ENCODE measurements at places on chromosomes 1 and 21.

DNA sequence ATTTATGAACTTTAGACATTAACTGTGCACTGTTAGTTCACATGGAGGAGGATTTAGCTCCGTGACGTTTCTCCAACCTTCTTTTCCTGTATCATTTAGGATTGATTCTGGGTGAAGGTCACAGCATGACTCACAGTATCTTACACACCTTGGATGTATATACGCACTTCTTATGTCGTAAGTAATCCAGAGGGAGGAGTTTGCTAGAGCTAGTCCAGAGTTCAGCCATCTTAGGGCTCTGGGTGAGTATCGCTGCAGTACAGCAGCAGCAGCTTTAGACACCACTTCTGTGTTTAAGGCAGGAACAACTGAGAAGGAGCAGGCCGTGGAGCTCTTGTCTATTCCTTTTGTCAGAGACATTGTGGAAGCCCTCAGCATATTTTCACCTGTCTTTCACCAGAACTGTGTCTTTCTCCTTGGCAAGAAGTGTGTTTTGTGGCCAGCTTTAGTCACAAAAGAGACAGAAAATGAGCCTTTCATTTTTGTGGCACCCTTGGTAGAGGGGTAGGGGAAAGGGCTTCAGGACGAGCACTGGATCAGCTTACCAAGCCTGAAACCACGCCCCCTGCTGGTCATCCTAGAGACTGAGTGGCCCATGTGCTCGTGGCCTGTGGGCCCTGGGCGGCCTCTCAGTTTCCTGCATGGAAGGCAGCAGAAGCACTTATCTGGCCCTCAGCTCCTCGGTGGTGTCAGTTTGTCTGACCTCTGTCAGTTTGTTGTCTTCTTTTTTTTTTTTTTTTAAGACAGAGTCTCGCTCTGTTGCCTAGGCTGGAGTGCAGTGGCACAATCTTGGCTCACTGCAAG, 64.0 kb downstream of the ADARB1 start:
- H3K27ac ChIP-seq = no peak overlapping the region
- no peak overlapping the region for H3K4me3 ChIP-seq
- H3K36me3 ChIP-seq = peaks cover 3% of the 10 kb centered on the region
- H3K27me3 ChIP-seq = no peaks in the 10 kb centered on the region
- peak; percentile 62 for DNase-seq

DNA sequence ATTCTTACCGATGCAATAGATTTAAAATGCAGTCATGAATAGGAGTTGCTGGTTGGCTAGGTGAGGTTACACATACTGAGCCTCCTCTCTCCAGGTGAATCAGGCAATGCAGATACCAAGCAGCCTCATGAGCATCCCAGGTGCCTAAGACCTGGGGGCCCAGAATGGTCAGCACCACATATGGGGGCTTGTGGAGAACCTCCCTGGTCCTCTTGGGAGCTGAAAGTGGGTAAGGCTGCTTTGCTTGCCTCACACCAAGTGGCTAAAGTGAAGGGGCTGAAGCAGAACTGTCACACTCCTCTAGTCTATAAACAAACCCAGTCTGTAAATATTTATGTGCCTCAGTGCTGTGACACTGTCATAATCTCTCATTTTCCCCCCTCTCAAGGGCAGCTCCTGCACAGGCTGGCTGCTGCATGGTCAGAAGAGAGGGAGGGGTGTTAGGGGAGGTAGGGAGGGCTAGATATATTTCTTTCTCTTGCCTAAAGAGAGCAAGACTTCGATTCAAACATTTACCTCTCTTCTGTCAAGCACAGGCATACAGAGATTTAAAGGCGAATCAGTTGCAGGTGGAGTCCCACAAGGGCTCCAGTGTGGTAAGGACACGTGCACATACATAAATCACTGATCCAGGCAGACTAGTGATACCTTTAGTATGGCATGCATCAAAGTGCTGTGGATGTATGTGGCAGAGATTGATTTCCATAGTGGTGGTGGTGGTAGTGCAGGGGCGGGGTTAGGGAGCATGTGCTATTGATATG, 157.9 kb upstream of the TNR start:
- no peaks in the 10 kb centered on the region for H3K27me3 ChIP-seq
- DNase-seq = no peak
- no peak overlapping the region for H3K27ac ChIP-seq
- no peak overlapping the region for H3K4me3 ChIP-seq
- no peaks in the 10 kb centered on the region for H3K4me1 ChIP-seq

DNA sequence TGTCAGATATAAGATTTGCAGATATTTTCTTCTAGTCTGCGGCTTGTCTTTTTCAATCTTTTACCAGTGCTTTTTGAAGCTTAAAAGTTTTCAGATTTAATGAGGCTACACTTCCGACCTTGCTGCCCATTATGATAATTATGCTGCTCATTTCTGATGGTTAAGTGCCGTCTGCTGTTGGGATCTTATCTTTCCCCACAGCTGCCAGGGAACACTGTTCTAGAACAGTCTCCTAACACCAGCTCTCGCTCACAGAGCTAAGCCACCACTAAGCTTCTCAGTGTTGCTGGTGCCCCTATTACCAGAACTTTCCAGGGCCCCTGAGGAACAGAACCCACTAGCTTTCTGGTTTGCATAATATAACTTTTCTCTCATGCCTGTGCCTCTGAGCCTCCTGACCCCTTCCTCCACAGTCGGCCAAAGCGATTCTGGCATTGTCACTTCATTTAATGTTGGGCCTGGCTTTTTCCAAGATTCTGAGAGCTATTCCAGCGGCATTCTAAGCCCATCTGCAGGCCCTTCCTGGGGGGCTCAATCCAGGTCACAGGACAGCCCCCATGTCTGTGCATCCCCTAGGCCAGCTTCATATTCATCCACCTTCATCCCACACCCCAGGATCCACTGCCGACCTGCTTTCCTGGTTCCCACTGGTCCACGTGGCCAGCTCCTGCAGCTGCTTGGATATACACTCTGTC, 237.0 kb downstream of the PTPRU start:
- H3K27ac ChIP-seq = no peak overlapping the region
- H3K36me3 ChIP-seq = no peaks in the 10 kb centered on the region
- H3K4me3 ChIP-seq = no peak overlapping the region
- no peaks in the 10 kb centered on the region for H3K4me1 ChIP-seq

DNA sequence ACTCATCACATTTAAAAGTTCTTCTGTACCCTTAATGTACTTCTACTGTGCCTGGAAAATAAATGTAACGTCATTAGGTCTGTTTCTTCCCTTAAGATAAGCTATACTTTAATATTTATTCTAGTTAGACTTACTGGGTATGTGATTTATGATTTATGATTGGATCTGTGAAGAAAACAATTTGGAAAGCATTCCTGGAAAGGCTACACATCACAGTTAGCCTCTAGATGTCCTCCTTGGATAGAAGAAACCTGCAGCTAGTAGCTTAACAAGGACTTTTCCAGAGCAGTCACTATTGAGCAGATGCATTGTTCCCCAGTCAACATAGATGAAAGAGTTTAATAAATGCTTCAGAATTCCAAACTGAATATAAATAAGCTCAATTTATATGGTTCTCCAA, 22.2 kb upstream of the ABL2 start:
- no peaks in the 10 kb centered on the region for H3K4me1 ChIP-seq
- no peaks in the 10 kb centered on the region for H3K27me3 ChIP-seq
- H3K36me3 ChIP-seq = no peaks in the 10 kb centered on the region
- no peak overlapping the region for H3K27ac ChIP-seq
- DNase-seq = no peak

DNA sequence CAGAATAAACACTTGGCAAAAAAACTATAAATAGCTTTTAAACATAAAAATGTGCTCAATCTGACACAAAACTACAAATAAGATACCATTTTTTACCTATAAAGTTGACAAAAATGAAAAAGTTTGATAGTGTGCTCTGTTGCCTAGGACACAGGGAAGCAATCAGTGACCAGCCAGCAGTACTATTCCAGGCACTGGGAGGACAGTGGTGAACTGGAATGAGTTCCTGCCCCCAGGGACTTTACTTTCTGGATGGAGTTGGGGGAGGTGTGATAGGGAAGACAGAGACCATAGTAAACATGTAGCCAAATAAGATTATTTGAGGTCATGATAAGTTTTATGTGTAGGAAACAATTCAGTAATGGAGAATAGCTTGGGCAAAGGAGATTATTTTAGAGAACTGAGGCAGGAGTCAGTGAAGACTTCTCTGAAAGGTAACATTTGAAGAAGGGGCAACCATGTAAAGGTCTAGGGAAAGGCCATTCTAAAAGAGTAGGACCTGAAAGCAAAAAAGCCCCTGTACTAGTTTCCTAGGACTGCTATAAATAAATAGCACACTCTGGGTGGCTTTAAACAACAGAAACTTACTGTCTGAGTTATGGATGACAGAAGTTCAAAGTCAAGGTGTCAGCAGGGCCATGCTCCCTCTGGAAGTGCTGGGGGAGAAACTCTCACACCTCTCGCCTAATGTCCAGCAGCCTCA, 42.0 kb downstream of the EEIG2 start:
- H3K27ac ChIP-seq = no peak overlapping the region
- no peak for DNase-seq
- H3K36me3 ChIP-seq = peaks cover 14% of the 10 kb centered on the region
- no peaks in the 10 kb centered on the region for H3K27me3 ChIP-seq

- no peak overlapping the region for H3K27ac ChIP-seq
- H3K4me3 ChIP-seq = no peak overlapping the region
- no peak for DNase-seq
- no peaks in the 10 kb centered on the region for H3K4me1 ChIP-seq
Observed at GRCh38 chr1:169156580-169156979, 50.1 kb downstream of the ATP1B1 start.

- DNase-seq = no peak
- no peak overlapping the region for H3K27ac ChIP-seq
- H3K36me3 ChIP-seq = no peaks in the 10 kb centered on the region
- no peaks in the 10 kb centered on the region for H3K27me3 ChIP-seq
- H3K4me3 ChIP-seq = no peak overlapping the region
Observed at GRCh38 chr21:40143822-40144525, 276.7 kb downstream of the PCP4 start.

DNA sequence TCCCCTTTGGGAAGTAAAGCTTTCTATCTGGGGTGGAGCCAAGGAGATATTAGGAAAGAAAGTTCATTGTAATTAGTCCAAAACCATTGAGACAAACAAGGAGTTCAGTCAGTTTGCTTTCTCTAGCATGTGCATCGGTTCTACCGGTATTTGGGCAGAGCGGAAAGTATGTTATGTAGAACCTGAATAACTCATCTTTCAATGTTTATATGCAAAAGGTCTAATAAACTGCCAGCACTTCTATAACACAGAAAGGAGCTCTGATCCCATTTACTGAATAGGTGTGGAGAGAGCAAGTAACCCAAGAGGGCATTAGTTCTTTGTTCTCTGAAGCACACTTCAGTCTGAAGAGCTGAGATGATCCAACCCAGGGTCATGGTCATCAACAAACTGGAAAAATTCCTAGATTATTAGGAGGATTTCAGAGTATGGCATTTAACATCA, 3.5 kb downstream of the TGFB2 start:
- DNase-seq = no peak
- peaks cover 33% of the 10 kb centered on the region for H3K4me1 ChIP-seq
- no peaks in the 10 kb centered on the region for H3K36me3 ChIP-seq

- no peak overlapping the region for H3K4me3 ChIP-seq
- no peak for DNase-seq
- H3K4me1 ChIP-seq = no peaks in the 10 kb centered on the region
- H3K27ac ChIP-seq = no peak overlapping the region
- no peaks in the 10 kb centered on the region for H3K36me3 ChIP-seq
- H3K27me3 ChIP-seq = no peaks in the 10 kb centered on the region
Observed at GRCh38 chr1:95509989-95510388, 276.0 kb downstream of the RWDD3 start.

DNA sequence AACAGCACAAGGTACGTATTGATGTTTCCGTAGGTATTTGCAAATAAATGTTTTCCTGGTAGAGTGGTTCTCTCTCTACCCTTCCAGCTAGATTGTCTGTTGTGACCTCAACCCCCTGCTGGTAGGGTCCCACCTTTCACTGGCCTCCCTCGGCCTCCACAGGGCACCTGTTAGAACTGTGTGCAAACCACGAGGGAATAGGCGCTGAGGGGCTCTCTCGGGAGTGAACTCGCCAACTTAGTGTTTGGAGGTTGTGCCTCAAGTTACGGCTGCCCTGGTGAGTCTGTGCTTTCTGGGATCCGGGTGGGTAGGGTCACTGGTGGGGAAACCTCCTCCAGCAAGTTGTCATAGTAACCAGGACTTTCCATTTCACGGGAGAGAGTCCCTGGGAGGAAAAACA, 204.7 kb upstream of the EDN2 start:
- H3K27ac ChIP-seq = no peak overlapping the region
- no peaks in the 10 kb centered on the region for H3K27me3 ChIP-seq
- H3K4me1 ChIP-seq = peaks cover 13% of the 10 kb centered on the region
- no peak overlapping the region for H3K4me3 ChIP-seq
- H3K36me3 ChIP-seq = no peaks in the 10 kb centered on the region

- H3K4me3 ChIP-seq = no peak overlapping the region
- no peak for DNase-seq
- no peaks in the 10 kb centered on the region for H3K4me1 ChIP-seq
- peaks cover 8% of the 10 kb centered on the region for H3K27me3 ChIP-seq
- peaks cover 3% of the 10 kb centered on the region for H3K36me3 ChIP-seq
- no peak overlapping the region for H3K27ac ChIP-seq
Observed at GRCh38 chr1:235595079-235595478, 54.5 kb downstream of the GNG4 start.

- H3K36me3 ChIP-seq = peaks cover 59% of the 10 kb centered on the region
- H3K27me3 ChIP-seq = no peaks in the 10 kb centered on the region
- H3K4me3 ChIP-seq = no peak overlapping the region
- peaks cover 10% of the 10 kb centered on the region for H3K4me1 ChIP-seq
- H3K27ac ChIP-seq = no peak overlapping the region
Observed at GRCh38 chr21:41260428-41260827, 56.2 kb upstream of the FAM3B start.

DNA sequence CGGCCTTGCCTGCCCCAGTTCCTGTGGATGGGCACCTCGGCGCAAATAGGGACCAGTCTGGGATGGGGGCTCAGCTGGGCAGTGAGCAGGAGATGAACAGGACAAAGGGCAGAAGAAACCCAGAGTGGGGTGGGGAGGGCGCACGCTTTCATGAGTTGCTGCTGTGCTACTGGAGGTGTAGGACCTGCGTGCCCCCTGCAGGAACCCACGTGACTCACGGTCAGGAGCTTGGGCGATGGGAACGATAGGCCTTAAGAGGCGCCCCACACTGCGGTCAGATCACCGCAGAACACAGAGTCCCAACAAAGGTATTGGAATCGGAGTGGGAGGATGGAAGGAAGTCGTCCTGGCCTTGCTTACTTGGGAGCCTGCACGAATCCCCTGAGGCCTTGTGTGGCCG, 17.2 kb downstream of the PRDM15 start:
- H3K27ac ChIP-seq = no peak overlapping the region
- H3K4me1 ChIP-seq = peaks cover 32% of the 10 kb centered on the region
- H3K27me3 ChIP-seq = peaks cover 5% of the 10 kb centered on the region

Measured in memory B cell (primary cell).